ENCODE measurements at places on chromosomes 4 and X.

- peak; percentile 56 for DNase-seq
These were observed 140.9 kb upstream of the ATP6AP2 start for GRCh38 chrX:40439625-40440532.

DNA sequence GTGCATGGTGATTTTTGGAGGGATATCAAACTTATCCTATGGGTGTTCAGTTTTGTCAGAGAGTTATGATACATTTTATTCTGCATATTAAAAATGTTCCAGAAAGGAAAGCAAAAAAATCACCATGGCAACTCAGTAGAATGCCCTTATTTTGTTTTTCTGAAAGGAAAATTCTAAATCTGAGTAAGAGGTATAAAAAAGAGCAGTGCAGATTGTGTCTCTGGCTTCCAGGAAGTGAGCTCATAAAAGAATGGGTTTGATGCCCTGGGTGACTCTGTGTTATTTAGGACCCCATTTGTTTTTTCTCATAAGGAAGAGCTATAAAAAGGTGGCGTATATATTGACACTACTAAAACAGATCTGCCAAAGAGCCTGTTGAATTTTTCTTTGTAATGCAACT, 128.8 kb downstream of the UCHL1 start:
- no peak for DNase-seq

- DNase-seq, result no peak
These were observed 7.5 kb downstream of the GPKOW start for GRCh38 chrX:49116076-49116475.

GRCh38 chr4:83174844-83175414, 60.4 kb upstream of the PLAC8 start:
- DNase-seq, result peak; percentile 46

- no peak for DNase-seq
These were observed 29.8 kb downstream of the SLC9A6 start for GRCh38 chrX:136015016-136015415.
